ENCODE measurements at places on chromosomes 4 and X.

- no peak for DNase-seq
These were observed 73.2 kb downstream of the JAKMIP1 start for GRCh38 chr4:6126971-6127745.

GRCh38 chr4:100742045-100742444 lies 224.2 kb upstream of the EMCN start:
- no peak for DNase-seq

DNA sequence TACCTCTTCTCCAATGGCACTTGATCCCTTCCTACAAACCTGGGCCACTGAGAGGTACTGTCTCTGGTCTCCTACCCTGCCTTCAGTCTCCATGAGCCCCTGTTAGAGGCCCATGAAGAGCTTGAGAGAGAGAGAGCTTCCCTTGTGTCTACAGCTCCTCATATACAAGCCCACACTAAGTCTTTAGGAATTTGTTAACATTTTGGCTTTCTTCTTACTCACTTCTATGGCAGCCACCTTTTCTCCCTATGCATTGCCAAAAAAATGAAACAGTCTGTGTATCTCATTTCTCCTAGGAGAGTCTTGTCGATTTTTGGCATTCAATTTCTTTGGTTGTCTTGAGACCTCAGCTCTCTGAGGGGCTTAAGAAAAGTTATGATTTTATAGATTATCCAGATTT lies 90.9 kb upstream of the LNX1 start:
- DNase-seq = no peak

GRCh38 chrX:48558271-48558670 lies 16.0 kb upstream of the RBM3 start:
- no peak for DNase-seq

DNA sequence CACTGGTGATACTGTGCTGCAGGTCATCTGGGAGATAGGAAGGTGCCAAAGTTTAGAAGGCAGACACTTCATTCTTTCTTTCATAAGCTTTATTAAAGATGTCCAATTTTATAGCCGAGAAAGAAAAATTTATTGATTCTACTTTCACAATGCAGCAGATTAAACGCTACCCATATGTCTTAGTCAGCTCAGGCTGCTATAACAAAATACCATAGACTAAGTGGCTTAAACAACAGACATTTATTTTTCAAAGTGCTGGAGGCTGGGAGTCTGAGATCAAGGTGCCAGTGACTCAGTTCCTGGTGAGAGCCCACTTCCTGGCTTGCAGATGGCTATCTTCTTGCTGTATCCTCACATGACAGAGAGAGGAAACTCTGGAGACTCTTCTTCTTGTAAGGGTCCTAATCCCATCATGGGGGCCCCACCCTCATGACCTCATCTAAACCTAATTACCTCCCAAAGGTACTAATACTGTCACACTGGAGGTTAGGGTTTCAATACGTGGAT lies 33.4 kb upstream of the KLHL34 start:
- no peak for DNase-seq

DNA sequence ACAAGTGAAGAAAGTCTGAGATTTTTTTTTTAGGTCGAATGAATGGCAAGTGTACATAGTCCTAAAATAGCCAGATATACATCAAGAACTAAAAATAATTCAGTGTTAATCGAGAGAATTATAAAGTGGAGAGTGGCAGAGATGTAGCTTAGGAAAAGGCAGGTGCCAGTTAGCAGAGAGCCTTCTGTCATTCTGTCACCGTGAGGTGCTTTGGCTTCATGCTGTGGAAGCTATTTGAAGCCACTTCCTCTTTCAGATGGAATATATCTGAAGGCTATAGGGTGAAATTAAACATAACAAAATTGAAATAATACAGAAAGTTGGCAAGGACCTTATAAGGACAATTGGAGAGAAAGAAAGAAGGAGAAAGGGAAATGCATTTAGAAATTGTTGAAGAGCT lies 756.3 kb downstream of the CCSER1 start:
- no peak for DNase-seq

DNA sequence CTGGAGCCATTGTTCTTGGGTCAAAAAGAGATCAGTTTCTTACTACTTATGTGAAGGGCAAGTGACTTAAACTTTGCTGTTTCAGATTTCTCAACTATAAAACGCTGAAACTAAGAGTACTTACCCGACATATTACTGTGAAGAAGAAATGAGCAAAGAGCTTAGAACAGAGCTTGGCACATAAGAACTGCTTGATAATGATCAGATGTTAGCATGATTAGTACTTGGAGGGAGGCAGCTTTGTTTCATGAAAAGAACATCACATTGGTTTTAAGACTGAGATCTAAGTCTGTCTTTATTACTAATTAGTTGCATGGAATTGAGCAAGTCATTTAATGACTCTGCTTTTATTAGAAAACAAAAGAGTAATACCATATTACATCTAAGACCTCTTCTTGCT lies 169.1 kb downstream of the ARHGAP24 start:
- DNase-seq = no peak

DNA sequence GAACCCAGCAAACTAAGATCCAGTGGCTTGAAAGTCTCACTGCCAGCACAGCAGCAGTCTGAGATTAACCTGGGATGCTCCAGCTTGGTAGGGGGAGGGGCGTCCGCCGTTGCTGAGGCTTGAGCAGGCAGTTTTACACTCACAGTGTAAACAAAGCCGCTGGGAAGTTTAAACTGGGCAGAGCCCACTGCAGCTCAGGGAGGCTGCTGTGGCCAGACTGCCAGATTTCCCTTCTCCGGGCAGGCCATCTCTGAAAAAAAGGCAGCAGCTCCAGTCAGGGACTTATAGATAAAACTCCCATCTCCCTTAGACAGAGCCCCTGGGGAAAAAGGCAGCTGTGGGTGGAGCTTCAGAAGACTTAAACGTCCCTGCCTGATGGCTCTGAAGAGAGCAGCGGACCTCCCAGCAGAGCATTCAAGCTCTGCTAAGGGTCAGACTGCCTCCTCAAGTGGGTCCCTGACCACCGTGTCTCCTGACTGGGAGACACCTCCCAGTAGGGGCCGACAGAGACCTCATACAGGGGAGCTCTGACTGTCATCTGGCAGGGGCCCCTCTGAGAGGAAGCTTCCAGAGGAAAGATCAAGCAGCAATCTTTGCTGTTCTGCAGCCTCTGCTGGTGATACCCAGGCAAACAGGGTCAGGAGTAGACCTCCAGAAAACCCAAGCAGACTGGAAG lies 45.1 kb upstream of the CDX4 start:
- no peak for DNase-seq

GRCh38 chr4:8574796-8575370 lies 5.3 kb upstream of the GPR78 start:
- DNase-seq = no peak

DNA sequence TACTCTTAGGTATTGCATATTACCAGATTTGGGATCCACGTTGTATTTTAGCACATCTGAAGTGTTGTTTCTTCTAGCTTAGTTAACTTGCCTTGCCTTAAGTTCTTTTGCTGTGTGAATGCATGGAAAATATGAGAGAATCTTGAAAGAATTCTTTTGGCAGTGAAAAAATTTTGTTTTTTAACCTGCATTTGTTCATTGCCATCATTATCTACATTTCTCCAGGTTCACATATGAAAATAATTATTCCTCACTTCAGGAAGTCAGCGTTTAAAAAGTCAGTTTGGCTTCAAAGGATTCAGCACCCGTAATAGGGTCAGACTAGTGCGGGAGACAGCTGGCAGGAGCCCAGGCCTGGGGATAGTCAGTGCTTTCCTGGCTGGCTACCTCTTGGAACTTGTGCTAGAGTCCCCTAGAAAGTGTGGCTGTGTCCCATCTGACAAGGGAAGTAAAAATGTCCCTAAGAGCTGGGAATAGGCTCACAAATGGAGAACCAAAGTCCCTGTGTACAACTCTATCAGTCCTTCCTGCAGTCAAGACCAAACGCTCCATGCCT lies 251.9 kb upstream of the KLF3 start:
- DNase-seq = no peak

DNA sequence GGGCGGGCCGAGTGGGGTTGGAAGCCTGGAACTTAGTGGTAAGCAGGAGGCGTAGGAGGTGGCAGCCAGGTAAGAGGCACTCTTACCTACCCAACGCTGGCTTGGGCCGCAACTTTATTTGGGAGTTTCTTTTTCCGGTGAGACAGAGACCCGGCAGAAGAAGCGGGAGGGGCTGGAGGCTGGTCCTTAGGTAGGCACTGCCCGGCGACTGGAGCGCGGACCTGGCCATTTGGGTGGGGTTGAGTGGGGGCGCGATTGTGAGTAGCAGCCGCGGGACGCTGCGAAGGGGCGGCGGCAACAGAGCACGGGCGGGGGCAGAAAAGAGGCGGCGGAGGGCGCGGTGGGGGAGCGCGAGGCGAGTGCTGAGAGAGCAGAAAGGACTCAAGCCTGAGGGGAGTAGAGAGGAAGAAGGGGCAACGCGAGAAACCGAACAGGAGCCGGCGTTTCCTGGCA lies 334 bp upstream of the POU4F2 start:
- no peak for DNase-seq

- DNase-seq = no peak
These were observed 612 bp downstream of the CPLX1 start for GRCh38 chr4:825063-825970.

GRCh38 chr4:99403380-99404184 lies 31.6 kb downstream of the ADH7 start:
- no peak for DNase-seq
